Renal cortex interstitium (tissue), 15 donors: ENCODE measurements at places on chromosomes 4 and X.

DNA sequence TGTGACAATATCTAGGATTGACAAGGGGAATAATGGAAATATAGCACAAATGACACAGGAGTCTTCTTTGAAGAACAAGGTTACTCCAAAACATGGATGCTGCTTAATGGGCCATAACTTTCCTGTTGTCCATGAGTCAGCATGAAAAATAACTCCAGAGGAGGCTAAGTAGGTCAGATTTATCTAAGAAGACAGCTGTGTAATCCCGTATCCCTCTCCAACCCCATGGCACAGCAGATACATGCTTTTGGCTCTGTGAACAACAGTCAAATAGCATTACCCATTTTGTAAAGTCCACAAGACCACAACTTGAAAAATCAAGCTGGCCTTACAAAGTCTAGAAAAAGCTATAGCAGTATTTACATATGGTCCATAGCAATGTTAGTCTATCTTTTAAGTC lies 2.1 kb upstream of the TMEM131L start:
- peak; percentile 33 for DNase-seq

GRCh38 chrX:129744861-129745321 lies 6.1 kb downstream of the XPNPEP2 start:
- no peak for DNase-seq

- DNase-seq, result no peak
Measured at GRCh38 chr4:185405296-185405999, 8.8 kb downstream of the ANKRD37 start.

- DNase-seq, result no peak
Measured at GRCh38 chr4:1112821-1113182, 562 bp downstream of the RNF212 start.

- no peak for DNase-seq
Measured at GRCh38 chrX:13381514-13381913, 61.7 kb upstream of the ATXN3L start.

DNA sequence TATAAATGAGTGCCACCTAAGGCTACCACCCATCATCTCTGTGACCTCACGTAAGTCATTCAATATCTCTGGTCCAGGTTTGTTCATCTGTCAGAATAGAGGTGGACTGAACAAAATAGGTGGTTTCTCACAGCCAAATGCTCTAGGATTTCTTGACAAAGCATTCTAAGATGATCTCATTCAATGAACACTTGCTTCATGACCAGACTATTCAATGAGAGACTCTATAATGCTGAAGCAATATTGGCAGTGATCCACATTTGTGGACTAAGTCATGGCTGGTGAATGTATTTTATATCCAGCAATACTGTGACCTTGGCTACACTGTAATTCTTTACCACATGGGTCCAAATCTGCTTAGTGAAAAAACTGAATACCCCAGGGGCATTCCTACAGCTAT lies 37.9 kb downstream of the LDB2 start:
- DNase-seq, result no peak

DNA sequence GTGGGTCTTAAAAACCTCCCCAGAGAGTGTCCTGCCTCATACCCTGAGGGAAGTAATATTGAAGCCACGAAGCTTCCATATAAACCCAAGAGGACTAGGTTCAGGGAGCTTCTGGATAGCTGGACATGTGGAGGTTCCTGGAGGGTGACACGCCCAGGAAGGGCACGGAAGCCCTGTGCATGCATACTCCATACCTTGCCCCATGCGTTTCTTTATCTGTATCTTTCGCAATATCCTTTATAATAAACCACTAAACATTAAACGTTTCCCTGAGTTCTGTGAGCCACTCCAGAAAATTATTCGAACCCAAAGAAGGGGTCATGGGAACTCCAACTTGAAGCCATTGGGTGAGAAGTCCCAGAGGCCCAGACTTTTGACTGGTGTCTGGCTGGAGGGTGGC lies 45.7 kb upstream of the HPF1 start:
- DNase-seq, result no peak

GRCh38 chr4:130028552-130028951 lies 932.6 kb downstream of the C4orf33 start:
- DNase-seq, result no peak

- no peak for DNase-seq
Measured at GRCh38 chr4:96681218-96681617, 841.3 kb downstream of the PDHA2 start.

DNA sequence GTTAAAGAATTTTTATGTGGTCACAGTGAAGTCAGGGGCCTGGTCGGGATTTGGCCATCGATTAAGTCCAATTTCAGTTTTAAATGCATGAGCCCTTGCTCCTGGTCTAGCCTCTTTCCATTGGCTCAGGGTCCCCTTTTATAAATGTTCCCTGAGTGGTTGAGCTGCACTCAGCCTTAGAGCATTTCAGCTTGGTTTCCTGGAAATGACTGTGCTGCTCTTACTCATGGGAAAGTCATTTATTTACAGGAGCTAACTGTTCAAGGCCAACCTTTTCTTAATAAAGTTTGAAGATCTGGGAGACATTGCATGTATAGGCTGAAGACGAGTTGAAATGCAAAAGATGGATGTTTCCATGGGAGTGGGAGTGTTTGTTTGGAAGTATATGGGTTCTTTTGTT lies 98.8 kb upstream of the CLNK start:
- no peak for DNase-seq

GRCh38 chrX:14697451-14697850 lies 168.1 kb downstream of the GLRA2 start:
- DNase-seq, result no peak

DNA sequence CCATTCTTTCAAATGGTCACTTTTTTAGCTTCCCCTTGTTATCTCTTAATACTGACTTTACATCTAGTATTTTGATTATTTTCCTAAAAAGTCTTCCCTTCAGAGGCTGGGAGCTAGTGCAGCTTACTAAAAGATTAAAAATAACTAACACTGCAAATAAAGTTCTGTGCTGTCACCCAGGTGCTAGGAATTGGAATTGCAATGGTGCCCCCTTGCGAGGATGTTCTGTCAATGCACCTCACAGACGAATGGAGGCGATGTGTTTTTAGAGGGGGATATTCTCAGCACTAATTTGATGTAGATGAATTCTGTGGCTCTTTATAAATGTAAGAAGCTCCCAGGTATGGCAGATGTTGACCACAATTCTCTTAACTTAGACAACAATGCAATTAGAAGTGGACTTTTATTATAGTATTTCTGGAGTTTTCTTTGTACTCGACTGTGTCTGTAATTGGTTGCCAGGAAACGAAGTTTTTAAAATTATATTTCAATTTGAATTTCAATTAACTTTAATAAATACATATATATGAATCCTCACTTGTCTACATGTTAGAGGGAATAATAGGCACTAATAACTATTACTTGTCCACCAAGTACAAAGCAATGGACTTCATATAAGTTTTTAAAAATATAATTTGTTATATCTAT lies 22.0 kb upstream of the SMIM31 start:
- no peak for DNase-seq

DNA sequence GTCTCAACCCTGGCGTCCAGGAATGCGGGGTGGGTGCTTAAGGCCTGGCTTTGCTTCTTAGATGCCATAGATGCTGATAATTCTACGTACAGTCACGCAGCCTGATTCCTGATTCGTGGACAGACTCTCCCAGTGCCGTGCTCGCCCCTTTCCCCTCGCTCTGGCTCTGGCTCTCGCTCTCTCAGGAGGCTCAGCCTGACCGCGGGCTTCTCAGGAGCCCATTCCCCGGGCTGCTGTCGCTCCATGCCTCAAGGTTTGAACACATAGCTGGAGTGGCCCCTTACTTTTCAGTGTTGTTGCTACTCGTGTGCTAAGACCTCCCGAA lies 59.2 kb upstream of the ZC4H2 start:
- no peak for DNase-seq

DNA sequence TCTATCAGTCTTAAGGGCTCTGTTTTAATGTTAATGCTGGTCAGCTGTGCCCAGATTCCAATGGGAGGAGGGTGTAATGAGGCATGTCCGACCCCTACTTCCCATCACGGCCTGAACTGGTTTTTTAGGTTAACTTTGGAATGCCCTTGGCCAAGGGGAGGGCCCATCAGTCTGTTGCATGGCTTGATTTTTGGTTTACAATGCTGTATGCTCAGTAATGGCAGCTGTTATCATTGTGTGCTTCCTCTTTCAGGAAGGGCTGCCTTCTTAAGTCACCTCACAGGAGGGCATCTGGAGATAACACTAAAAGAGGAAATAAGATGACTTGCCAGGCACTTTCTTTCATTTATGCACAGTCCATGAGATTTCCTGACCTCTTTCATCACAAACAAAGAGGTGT lies 36.3 kb downstream of the ATXN3L start:
- DNase-seq, result no peak

DNA sequence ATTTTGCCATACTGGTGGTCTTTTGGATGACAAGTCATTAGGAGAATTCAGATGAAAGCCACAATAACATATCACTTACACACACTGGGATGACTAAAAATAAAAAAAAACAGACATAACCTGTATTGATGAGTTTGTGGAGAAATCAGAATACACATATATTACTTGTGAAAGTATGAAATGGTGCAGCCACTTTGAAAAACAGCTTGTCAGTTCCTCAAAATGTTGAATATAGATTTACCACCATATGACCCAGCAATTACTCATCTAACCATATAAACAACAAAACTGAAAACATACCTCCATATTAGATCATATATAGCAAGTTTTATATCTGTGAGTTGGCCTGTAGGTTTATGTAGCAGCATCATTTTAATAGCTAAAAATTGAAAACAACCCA lies 608.7 kb downstream of the TLL1 start:
- DNase-seq, result no peak

DNA sequence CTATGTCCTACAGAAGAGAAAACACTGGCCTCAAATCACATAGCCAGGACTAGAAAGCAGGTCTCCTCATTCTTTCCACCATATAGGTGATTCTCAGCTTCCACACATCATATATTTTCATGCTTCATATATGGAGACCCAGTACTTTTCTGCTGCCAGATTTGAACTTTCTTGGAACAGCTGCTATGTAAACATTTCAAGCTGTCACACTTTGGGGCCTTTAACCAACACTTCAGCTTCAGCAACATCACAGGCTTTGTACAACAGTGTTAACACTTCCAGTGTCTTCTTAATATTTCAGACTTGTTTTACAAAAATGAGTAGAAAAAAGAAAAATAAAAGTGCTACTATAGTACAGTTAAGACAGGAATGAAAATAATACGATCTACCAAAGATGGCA lies 12.6 kb downstream of the SH3RF1 start:
- no peak for DNase-seq

DNA sequence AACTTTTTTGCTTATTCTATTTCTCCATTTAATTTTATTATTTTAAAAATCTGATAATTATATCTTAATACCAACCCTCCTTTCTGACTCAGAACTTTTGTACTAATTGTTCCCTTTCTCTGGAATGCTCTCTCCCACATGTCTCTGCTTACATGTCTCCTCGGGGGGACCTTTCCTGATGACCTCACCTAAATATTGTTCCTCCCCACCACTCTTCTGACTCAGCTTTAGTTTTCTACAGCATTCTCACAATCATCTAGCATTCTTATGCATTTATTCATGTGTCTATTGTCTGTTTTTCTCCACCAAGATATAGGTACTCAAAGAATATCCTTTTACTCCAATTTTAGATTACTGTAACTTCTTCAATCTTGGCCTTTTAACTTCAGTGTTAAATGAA lies 128.7 kb downstream of the MSL3 start:
- no peak for DNase-seq

GRCh38 chr4:57083090-57083489 lies 27.1 kb downstream of the IGFBP7 start:
- no peak for DNase-seq

DNA sequence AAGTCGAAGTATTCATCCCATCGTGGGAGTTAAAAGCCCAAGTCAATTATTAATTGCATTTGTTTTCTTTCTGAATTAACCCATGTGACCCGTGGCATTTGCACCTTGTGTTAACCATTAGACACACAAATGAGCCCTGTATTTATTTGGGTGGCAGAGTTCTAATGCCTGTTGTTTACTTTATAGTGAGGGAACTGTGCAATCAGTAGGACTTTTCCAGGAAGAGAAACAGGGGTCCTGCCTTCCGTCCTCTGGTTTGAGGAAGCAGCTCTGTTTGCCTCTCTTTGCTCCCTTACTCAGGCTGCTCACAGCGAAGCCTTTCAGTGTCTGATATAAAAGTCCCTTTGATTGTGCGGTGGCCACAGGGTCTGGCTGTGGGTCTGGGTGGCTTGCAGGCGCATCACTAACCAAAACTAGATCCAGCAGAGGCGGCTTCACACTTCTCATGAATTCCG lies 263.6 kb downstream of the PTTG2 start:
- peak; percentile 67 for DNase-seq

DNA sequence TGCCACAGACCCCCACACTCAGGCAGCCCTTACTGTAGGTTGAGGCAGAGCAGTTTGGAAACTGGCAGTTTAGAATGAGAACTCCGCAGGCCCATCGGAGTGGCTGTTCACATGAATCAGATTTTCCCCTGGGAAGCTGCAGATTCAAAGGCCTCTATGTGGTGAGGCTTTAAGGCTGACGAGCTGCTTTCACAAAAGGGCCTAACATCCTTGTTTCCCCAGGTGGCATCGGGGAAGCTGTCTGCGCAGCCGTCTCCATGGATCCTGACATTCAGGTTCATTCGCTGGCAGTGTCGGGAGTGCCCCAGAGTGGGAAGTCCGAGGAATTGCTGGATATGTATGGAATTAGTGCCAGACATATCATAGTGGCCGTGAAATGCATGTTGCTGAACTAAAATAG lies 33.7 kb downstream of the TKTL1 start:
- DNase-seq, result no peak

GRCh38 chrX:53481093-53481492 lies 46.9 kb upstream of the HSD17B10 start:
- DNase-seq, result no peak

- no peak for DNase-seq
Measured at GRCh38 chr4:109215506-109215905, 87.0 kb downstream of the COL25A1 start.

- no peak for DNase-seq
Measured at GRCh38 chr4:118727360-118727759, 42.2 kb downstream of the METTL14 start.

GRCh38 chr4:127304356-127304755 lies 328.4 kb upstream of the INTU start:
- DNase-seq, result no peak

DNA sequence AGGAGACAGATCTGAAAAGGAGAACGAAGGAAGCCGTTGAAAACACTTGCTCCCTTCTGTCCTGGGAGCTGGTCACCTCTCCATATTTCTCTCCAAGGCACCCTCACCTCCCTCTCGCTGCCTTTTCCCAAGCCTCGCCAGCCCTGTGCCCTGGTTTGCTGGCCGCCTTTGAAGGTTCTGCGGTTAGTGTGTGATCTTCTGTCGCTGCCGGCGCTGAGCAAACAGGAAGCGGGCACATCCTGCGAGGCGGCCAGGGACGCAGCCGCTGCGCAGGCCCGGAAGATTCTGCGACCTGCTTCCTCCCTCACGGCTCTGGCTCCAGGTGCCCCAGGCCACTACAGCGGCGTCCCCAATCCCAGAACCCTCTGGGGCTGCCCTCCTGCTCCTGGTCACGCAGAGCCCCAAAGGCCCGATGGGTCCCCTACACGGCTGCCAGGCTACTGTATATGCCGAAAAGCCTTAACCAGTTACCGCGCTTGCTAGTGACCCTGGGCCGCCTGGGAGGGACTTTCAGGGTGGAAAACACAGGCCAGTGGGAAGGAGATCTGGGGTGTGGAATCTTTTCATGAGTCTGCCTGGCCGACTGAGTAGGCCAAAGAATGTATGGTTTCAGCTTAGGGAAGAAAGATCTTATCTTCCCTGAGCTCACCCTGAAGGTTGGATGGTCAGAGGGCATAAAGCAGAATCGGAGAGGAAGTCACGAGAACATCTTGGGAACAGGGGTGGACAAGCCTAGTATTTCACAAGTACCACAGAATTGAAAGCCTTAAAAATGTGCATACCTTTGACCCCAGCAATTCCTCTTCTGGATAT lies 2.3 kb upstream of the SASH3 start:
- DNase-seq, result no peak
